SHP77 treated with DMSO at 0.1 percent for 48 hours (cell line): ENCODE measurements at places on chromosomes 12 and 14.

- DNase-seq = no peak
Measured at GRCh38 chr12:47376927-47377326, 297.2 kb upstream of the AMIGO2 start.

- DNase-seq = no peak
Measured at GRCh38 chr12:120495186-120495730, 655 bp upstream of the DYNLL1 start.

DNA sequence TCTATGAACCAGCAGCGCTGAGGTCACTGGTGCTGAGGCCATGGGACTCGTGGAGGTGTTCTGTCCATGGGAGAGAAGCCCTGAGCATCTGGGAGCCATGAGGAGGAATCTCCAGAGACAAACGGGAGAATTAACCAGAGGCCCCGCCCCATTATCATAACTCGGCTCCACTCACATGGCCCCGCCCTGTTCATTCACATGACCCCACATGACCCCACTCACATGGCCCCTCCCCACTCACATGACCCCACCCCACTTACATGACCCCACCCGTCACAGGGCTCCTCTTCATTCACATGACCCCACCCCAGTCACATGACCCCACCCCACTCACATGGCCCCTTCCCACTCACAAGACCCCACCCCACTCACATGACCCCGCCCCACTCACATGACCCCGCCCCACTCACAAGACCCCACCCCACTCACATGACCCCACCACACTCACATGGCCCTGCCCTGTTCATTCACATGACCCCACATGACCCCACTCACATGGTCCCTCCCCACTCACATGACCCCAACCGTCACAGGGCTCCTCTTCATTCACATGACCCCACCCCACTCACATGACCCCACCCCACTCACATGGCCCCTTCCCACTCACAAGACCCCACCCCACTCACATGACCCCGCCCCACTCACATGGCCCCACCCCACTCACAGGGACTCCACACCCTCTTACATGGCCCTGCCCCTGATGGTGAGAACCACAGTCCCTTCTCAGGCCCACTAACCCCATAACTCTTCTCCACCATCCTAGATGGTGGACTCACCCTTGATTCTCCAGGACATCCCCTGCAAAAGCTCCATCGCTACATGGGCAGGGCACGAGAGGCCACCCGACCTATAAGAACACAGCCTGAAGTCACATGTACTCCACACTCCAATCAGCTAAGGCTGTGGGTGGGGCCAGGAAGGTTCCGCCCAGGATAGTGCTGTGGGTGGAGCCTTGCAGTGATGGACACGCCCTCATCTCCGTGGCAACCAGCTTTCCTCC lies 151.1 kb upstream of the SFSWAP start:
- no peak for DNase-seq

DNA sequence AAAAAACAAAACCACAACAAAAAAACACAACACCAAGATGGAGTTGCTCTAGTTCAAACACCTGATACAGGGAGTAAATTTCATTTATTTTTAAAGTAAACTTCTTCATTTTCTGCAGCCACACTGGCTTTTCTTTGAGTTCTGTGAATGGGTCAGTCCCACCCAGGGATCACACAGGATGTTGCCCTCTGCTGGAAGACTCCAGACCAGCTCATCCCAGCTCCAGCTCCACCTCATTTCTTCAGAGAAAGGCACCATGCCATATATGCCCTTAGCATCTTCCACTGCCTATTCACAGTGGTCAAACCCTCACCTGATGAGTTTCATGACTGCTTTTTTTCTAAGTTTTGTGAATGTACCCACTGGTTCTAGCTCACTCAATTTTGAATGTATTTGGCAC lies 8.0 kb downstream of the GLIPR1 start:
- no peak for DNase-seq

DNA sequence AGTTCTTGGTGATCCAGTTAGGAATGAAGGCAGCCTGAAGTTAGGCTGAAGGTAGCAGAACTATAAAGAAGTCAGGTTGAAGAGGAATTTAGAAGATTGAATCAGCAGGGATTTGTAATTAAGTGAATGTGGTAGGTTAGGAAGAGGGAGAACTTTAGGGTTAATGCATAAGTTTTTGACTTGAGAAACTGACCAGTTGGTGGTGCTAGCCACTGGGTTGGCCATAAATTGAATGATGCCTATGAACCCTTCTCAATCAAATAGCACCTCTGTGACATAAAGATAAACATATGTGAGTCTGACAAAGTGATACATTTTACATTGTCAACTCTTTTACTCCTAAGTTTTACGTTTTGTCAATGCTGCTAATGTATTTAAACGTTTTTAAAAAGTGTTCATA lies 290.6 kb upstream of the NAV3 start:
- DNase-seq = no peak

DNA sequence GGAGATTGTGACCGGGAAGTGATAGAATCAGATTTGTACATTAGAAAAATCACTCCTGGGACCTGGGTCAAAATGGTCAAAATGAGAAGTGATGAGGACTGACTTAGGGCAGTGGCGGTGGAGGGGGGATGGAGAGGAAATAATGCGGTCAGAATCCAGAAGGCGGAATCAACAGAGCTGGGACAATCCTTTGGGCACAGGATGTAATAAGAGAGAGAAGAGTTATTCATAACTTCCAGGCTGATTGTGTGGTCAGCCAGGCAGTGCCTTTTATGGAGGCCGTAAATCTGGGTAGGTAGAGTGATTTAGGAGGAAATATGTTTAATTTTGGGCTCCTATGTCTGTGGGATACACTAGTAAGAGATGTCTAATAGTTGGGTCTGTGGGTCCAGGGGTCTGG lies 21.6 kb downstream of the FBXL14 start:
- no peak for DNase-seq

DNA sequence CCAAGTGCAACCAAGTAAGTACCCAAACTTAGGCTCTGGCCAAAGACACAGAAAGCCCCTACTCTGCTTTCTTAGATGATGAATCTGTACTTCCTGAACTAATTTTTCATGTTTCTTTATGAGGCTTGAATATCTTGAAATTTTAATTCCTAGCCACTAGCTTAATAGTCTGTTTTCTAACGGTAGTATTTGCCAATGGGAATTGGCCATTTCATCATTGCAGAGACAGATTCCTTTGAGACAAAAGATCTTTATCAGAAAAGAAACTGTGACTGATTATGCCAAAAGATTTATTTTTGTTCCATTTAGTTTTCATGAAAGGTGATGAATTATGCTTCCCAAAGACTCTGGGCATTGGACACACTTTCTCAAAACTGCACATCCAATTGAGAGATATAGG lies 48.7 kb downstream of the DAD1 start:
- DNase-seq = no peak

DNA sequence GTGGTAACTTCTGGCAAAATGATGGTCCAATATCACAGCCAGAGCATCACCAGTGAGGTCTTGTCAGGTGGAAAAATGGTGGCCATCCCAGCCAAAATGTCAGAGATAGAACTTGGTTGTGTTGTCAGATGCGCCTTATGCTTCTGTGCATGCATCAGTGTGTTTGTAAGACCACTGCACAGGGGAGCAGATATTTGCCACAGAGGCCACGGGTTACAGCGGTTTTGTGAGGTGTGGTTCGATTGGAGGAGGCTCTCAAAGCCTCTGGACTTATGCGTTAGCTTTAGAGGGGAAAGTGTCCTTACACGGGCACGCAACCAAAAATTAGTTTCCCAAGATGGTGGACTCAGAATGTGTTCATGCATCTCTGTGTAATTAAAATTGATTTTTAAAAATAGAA lies 243.8 kb downstream of the ADGRD1 start:
- DNase-seq = no peak

- no peak for DNase-seq
Measured at GRCh38 chr14:93712079-93712837, 76.0 kb downstream of the PRIMA1 start.
